Motor neuron (in vitro differentiated cells): ENCODE measurements at places on chromosomes 5 and 9. TPM values are rescaled to one million over a fixed set of nuclear protein-coding genes. Genes with fewer than 3 reads are reported as not detected.

The PCDHGA9 gene
- 2.1 and 4.8 TPM in 2 replicates for total RNA-seq

The PKD2L2 gene
- 0.36 and 1.0 TPM in 2 replicates for total RNA-seq

The C7 gene
- 0.63 TPM in 1 of 2 replicates, not detected in the other for total RNA-seq

The PCDHGB2 gene
- 3.4 and 6.1 TPM in 2 replicates for total RNA-seq

The TTF1 gene
- 13.3 and 14.2 TPM in 2 replicates for total RNA-seq

The RGMB gene
- 92.8 and 92.9 TPM in 2 replicates for total RNA-seq

The SPRY4 gene
- 3.9 and 4.3 TPM in 2 replicates for total RNA-seq

The TAF1L gene
- 0.14 and 0.17 TPM in 2 replicates for total RNA-seq

The NKD2 gene
- 0.41 and 0.59 TPM in 2 replicates for total RNA-seq
